ENCODE measurements at places on chromosomes 2 and 18.

- DNase-seq = no peak
Observed at GRCh38 chr18:4751523-4751922, 296.4 kb upstream of the DLGAP1 start.

DNA sequence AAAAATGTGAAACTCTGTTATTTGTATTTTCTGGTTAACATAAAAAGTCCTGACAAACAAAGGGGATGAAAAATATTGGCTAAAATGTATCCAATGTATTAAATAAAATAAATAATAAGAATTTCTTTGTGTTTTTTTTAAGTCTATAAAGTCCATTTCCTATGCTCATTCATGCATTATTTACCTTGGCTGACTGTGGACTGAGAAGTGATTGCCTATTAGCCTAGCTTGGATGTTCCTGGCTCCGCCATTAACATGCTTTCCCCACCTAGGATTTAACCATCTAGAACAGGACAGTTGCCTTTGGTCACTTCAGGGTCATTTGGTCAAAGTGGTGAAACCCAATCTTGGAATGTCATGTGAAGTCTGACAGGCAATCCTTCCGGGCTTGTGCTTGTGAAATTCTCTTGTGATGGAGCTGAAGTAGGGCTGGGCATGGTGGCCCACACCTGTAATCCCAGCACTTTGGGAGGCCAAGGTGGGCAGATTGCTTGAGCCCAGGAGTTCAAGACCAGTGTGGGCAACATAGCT is 60.4 kb upstream of the TANC1 start:
- no peak for DNase-seq

DNA sequence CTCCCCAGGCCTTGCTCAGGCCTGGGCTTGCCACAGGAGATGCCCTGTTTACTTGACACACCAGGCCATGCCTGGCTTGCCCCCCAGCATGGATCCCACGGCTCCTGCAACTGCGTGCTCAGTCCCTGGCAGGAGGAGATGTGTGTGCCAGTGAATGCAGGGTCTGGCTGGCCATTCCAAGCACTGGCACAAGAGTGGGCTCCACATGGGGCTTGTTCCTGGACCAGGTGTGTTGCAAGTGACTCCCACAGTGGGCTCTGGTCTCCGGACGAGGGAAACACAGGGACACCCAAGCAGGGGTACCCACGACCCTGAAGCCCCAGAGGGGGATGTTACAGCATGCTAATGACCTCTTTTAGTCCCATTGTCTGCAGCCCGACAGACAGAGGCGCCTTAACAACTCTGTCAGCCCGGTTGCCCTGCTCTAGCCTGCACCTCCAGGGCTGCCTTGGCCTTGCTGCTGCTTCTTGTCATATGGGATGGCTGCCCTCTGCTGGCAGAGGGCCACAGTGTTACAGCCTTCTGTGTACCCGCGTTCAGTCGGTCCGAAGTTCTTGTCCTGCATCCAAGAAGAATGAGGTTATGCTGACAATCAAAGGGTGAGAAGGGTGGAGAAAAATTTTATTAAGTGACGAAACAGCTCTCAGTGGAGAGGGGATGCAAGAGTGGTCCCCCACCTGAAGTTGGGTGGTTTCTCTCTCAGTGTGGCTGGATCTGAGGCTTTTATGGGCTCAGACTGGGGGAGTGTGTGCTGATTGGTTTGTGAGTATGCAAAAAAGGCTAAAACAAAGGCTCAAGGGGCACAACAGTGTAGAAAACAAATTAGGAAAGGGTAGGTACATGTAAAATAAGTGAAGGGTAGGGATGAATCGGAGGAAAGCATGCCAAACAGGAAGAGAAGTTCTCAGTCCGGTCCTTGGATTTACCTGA is 180.4 kb downstream of the MBD5 start:
- peak; percentile 34 for DNase-seq

- no peak for DNase-seq
Observed at GRCh38 chr18:2395427-2396161, 175.7 kb downstream of the METTL4 start.

DNA sequence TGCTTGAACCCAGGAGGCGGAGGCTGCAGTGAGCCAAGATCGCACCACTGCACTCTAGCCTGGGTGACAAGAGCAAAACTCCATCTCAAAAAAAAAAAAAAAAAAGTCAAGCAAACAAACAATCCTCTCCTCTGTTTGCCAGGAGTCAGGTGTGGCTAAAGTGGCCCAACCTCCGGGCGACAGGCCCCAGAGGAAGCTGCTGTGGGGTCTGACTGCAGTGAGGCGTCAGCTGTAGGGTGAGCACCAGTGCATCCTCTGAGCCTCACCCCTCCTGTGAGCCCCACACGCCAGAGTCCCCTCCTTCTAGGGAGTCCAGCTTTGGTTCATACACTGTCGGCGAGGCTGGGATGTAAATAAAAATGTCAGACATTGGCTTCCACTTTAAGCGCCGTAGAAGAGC is 76.5 kb upstream of the HS6ST1 start:
- no peak for DNase-seq

DNA sequence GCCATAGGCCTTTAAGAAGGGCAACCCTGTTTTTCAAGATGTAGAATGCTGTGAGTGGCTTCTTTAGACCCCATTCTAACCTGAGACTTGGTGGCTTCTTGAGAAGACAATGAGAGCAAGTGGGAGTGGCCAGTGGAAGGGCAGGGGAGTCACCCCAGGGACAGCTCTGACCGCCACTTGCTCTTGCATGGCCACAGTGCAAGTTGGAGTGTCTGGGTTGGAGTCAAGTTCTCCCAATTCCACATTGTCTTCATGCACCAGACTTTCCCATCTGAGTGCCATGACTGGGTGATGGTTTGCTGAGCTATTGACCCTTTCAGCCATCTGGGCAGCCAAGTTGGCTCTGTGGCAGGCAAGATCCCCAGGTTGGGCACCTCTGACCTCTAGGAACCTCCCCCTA is 148.0 kb upstream of the SKOR2 start:
- no peak for DNase-seq

DNA sequence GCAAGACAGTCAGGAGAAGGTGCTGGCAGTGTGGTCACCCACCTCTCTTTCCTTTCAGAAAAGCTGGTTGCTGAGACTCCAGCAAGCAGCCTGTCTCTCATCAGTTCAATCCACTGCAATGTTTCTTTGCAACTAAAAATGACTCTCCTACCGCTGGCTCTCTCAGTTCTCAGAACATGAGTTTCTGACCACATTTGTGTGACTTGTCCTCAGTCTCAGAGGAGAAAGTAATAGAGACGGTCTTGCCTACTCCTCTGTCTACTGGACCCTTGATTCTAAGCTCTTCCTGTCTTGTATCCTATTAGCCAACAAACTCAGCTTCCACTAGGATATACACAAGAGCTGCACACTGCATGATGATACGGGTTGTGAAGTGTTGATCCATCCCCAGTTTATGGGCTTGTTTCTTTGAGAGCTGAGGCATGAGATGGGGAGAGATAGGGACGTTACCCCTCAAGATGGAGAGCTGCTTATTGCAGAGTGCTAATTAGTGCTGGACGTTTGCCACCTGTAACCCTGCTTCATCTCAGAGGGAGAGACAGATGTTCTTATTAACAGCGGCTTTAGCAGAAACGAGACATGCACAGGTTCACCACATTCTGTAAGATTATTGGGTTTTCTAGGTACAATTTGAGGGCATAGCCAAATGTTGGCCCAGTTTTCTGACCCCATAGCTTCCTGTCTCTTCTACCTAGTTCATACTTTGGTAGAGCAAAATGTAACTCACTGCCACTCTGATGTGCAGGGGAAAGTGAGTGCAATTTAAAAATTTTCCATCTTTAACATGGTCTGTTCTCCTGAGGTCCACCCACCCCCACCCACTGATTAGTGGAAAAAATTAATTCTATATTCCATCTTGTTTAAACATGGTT is 32.4 kb upstream of the YWHAQ start:
- no peak for DNase-seq

DNA sequence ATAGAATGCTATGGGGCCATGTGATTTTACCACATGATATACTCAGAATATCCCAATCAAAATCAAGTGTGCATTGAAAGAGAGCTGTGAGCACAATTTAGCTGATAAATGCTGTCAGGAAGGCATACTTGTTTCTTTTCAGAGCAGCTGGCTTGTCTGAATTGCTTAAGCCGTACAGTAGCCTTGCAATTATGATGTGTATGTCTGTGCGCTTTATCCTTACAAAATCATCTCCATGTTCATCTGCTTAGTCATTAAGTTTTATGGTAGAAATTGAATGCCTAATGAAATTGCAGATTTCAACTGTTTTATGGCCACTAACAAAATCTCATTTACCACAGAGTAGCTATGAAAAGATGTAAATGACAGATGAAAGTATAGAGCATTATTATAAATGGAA is 346.0 kb upstream of the DLGAP1 start:
- DNase-seq = no peak

- no peak for DNase-seq
Observed at GRCh38 chr2:56768973-56769372, 585.2 kb downstream of the CCDC85A start.

DNA sequence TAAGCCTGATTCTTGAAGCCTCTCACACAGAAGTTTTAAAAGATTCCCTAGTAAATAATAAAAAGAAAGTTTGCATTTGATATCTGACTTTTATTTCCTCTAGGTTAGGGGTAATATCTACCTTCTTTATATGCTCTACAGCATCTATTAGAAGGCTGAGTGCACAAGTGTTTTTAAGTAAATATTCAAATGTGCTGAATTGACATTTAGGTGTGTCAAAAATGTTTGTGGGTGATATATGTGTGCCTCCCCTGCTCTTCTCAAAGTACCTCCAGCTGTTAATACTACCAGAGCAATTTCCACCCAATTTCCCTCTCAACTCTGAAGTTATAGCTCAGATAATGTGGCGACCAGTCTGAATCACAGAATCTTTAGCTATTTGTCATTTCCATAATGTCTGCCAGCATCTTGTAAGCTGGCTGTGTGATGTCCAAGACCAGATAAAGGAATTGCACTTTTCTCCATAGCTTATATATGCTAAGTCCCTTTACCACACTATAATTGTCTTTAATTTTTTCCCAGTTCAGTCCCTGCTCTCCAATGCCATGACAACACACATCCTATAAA is 24.4 kb upstream of the ERMN start:
- DNase-seq = peak; percentile 61

- no peak for DNase-seq
Observed at GRCh38 chr2:52238782-52239181, 1206.8 kb upstream of the NRXN1 start.

DNA sequence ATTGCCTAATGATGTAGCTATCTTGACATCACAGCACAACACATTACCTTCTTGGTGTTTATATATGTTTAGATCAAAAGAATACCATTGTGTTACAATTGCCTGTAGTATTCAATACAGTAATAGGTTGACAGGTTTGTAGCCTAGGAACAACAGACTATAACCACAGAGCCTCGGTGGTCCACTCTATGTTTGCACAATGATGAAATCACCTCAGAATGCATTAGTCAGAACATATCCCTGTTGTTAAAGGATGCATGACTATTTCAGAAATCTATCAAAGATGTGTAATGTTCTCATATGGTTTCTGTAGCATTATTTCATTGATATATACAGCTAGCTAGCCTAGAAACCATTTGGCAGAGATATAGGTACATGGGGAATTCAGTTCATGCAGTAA is 8.9 kb downstream of the METTL5 start:
- peak; percentile 88 for DNase-seq

GRCh38 chr2:71422786-71423185 is 30.6 kb upstream of the DYSF start:
- DNase-seq = no peak

GRCh38 chr2:15733867-15734673 is 142.4 kb downstream of the DDX1 start:
- peak; percentile 24 for DNase-seq

- DNase-seq = no peak
Observed at GRCh38 chr2:26637811-26638310, 3.3 kb downstream of the CIB4 start.

DNA sequence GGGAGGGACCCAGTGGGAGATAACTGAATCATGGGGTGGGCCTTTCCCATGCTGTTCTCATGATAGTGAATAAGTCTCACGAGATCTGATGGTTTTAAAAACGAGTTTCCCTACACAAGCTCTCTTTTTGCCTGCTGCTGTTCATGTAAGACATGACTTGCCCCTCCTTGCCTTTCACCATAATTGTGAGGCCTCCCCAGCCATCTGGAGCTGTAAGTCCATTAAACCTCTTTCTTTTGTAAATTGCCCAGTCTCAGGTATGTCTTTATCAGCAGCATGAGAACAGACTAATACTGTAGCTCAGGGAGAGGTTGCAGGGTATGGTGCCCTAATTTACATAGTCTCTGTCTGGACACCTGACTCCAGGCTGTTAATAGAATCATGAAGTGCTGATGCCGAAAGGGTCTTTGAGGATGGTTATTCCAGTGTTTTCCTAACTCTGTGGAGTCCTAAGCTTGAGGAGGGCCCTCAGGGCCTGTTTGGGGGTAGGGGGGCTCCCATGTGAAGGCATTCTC is 343.2 kb downstream of the ALK start:
- no peak for DNase-seq

GRCh38 chr18:44842588-44843412 is 162.1 kb downstream of the SETBP1 start:
- no peak for DNase-seq

- DNase-seq = no peak
Observed at GRCh38 chr2:72024451-72025175, 123.0 kb downstream of the CYP26B1 start.

DNA sequence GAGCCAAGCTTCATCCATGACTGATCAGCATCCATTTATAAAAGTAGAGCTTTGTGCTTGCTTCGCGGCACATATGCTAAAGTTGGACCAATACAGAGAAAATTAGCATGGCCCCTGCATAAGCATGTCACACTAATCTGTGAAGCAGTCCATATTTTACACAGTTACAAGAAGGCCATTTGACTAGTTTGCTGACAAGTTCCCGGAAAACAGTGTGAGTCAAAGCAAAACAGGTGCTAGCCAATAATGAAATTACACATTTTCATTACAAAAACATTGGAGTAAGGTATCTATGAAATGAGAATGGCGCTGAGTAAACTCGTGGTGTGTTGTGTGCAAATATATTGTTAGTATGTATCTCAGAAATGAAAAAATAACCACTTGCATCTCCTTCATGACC is 4.7 kb downstream of the ANKRD62 start:
- DNase-seq = no peak

GRCh38 chr18:35289727-35290093 is 319 bp downstream of the ZSCAN30 start:
- no peak for DNase-seq

- peak; percentile 24 for DNase-seq
Observed at GRCh38 chr2:174546519-174547506, 50.8 kb downstream of the WIPF1 start.

- no peak for DNase-seq
Observed at GRCh38 chr2:70658476-70658875, 104.8 kb upstream of the TGFA start.

DNA sequence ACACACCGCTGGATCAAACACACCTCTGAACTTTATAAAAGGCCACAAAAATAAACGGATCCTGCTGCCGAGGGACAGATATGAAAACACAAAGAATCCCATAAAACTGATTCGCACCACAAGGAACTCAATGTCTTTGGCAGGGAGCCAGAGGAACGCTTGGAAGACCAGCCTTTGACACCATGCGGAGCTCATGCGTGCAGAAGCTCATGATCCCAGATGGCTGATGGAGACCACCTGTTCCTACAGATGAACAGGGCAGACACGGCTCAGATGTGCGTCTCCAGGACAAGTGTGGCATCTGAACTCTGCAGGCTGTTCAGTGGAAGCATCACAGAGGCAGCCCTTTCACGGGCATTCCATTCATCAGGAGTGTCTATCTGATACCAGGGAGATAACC is 24.9 kb downstream of the COPS9 start:
- DNase-seq = peak; percentile 13

- DNase-seq = no peak
Observed at GRCh38 chr2:595831-596592, 81.2 kb downstream of the TMEM18 start.

Data from fibroblast of skin of right quadriceps (primary cell).